ENCODE measurements at places on chromosomes 1 and 21.
A peak's percentile ranks its signal among the peaks of the same experiment; 100 is the strongest.

DNA sequence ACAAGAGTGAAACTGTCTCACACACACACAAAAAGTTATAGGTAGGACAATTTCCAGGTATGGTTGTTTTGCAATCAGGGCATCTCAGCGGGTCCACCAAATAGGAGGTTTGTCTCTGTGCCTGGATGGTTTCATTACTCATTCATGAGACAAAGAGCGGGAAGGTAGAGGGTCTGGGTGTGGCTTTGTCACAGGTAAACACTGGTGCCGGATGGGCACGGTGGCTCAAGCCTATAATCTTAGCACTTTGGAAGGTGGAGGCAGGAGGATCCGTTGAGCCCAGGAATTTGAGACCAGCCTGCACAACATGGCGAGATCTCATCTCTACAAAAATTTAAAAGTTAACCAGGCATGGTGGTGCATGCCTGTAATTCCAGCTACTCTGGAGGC, 16.3 kb upstream of the ERVH48-1 start:
- no peak for DNase-seq

GRCh38 chr1:161981735-161982506, 41.7 kb downstream of the OLFML2B start:
- no peak for DNase-seq

DNA sequence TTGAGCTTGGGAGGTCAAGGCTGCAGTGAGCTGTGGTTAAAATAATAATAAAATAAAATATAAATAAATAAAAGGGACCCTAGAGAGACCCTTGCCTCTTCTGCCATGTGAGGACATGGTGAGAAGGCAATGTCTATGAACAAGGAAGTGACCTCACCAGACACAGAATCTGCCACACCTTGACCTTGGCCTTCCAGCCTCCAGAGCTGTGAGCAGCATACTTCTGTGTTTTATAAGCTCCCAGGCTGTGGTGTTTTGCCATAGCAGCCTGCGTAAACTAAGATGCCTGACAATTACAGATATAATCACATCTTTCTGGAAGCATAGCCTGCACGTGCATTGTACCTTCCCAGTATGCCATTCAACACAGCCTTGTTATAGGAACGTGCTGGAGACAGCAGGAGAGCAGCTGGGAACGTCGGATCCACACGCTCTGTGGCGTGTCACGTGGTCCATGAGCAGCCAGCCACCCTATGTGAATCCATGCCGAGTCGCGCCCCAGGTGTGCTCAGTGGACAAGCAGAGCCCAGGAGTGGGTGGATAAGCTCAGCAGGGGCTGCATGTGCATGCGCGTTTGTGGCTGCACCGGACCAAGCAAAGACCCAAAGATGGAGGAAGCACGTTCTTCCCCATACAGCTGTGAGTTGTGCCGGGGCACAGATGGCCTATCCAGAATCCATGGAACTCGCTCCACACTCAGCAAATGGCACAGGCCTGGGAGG, 17.8 kb downstream of the WNT9A start:
- DNase-seq = no peak

DNA sequence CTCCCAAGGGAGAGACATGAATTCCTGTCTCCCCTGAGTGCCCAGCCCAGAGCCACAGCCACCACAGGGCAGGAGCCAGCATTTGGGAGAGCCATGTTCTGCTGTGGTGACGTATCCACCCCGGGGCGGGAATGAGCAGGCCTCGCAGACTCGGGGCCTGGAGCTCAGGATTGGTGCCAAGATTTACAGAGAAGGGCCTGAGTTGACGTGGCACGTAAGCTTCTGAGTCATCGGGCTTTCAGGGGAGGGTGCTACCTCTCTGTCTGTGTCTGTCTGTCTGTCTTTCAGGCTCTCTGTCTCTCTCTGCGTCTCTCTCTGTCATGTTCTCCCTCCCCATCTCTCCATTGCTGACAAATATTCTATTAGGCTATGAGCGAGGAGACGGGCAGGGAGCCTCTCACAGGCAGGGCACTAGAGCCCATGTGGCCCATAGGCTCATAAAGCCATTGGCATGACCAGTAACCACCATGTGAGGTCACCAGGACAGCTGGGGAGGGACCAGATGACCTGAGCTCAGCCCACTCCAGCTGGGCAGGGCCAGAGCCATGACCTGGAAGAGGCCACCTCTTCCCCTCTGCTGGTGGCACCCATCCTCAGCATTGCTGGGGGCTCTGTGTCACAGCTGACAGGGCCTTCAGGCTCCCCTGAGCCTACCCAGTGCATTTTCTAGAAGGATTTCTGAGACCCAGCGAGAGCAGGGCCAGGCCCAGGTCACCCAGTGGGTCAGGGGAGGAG, 300.0 kb upstream of the VAMP3 start:
- no peak for DNase-seq

DNA sequence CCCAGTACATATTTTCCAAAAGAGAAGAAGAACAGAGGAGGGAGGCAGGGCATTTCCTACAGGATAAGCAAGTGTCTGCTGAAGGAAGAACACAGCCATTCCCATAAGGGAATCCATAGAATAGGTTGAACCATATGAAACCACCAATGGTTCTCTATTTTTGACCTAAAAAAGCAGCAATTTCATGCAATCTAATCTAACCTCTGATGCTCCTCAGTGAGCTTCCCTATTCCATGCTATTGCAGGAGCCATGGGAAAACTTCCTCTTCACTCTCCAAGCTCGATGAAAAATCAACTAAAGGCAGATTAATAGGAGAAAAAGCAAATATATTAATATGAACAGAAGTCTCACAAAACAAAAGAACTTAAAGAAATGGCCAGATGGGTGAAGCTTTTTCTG, 50.5 kb downstream of the SIPA1L2 start:
- no peak for DNase-seq

- no peak for DNase-seq
Observed at GRCh38 chr1:203763505-203763904, 1.5 kb upstream of the LAX1 start.

- DNase-seq = no peak
Observed at GRCh38 chr1:110673805-110674336, 869 bp downstream of the KCNA3 start.

DNA sequence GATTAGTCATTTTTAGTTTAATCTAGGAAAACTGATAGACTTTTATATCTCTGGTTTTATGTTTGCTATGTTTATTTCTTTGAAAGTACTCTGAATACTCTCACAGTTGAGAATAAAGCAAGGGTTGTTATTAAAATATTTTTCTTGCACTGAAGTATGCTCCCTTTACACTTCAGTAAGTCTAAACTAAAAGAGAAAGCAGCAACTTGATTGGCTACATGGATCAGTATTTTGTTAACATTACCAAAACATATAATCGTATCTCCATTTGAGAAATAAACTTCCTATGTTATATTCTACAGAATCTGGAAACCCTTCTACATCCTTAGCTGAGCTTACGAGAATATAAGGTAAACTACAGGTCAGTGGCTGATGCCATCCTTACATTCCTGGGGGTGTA, 149.5 kb upstream of the HP1BP3 start:
- no peak for DNase-seq

DNA sequence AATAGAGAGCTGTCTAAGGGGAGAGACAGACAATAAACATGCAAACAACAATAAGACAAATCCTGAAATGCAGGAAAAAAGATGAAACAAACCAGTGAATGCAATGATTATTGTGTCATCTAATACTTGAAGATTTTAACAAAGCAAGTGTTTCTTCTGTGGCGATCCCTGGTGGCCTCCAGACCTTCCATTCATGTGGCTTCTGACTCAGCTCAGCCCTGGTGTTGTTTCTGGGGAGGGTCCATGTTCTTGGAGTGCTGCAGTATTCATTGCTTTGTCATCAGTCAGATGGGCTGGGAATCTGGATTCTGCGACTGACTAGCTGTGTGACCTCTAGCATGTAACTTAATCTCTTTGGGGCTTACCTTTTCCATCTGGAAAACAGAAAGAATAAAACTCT, 1.5 kb upstream of the C2CD4D start:
- no peak for DNase-seq

GRCh38 chr1:111448482-111448917, 556 bp downstream of the WDR77 start:
- no peak for DNase-seq

- DNase-seq = no peak
Observed at GRCh38 chr1:206719169-206719839, 34.6 kb downstream of the MAPKAPK2 start.

DNA sequence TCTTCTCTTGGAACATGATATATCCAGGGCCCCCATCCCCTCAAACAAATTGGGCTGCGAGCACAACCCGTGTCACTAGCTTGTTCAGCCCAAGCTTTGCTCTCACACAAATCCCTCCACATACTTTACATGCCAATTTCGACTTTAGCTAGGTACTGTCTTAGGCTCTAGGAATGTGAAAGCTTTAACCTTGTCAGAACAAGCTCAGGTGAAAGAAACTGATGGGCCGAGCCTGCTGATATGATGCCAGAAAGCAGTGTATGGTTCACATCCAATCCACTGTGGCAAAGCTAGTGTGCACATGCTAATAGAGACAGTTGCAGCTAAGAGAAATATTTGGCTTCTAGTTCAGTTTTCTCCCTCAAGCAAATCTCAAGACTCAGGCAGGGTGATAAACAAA, 79.5 kb downstream of the TNFSF18 start:
- no peak for DNase-seq

DNA sequence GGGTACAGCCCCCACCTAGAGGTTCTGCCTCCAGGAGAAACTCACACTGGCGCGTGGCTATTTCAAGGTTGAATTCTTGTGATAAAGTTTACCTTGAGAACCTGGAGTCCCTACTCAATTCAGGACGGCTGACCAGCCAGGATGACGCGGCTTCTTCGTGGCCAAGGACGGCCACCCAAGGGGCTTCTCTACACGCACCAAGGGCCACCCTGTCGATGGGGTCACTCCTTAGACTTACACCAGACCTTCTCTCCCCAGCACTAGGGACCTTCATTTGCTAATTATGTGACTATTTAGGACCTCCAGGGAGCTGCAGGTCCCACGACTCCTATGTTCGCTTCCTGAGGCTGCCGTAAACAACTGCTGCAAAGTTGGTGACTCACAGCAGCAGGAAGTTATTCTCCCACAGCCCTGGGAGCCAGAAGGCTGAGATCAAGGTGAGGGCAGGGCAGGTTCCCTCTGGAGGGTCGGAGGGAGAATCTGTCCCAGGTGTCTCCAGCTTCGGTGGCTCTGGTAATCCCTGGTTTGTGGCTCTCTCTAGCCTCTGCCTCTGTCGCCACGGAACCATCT, 135.9 kb downstream of the NPHP4 start:
- DNase-seq = no peak

GRCh38 chr1:165647517-165647916, 16.5 kb downstream of the MGST3 start:
- no peak for DNase-seq

DNA sequence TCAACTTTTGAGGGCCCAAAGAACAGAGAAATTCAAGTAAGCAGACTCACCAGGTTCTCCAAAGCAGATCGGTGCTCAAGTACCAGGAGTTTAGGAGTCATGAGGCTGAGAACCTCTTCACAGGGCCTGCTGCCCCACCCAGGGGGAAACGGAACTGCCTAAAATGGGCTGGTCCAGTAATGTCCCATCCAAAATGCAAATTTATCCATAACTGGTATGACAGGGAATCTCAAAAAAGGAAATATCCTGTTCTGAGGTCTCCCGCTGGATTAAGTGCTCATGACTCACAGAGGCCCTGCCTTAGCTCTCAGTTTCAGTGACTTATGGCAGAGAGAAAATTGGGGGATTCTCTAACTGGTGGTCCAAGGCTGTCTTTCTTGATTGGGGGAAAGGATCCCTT, 9.3 kb downstream of the SPRR2G start:
- no peak for DNase-seq

- DNase-seq = peak; percentile 30
Observed at GRCh38 chr21:36321325-36322082, 1.5 kb downstream of the MORC3 start.

GRCh38 chr1:10909697-10910680, 102.5 kb upstream of the TARDBP start:
- DNase-seq = no peak

DNA sequence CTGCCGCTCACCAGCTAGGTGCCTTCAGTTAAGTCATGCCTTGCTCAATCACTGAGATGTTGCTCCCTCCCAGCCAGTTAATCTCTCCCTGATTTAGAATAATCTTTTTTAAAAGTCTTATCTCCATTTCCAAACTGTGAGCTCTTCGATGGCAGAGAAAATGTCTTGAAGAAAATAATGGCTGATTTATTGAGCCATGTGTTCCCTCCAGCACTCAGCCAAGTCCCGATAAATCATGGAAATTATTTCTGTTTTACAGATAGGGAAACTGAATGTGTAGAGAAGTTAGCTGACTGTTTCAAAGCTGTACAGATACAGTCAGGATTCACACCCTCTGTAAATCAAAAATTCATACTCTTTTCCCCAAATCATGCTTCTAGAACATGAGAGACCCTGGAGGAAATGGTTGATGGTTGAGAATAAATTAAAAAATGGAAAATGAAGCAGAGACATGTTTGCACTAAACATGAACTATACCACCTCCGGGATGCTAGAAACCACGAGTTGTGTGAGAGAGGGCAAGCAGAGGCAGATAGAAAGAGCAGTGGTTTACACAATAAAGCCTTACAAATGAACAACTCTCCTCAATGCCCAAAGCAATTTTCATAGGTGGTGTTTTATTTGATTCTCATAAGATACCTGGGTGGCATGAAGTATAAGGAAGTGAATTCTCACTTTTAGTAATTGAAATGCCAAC, 376.4 kb downstream of the PLPP3 start:
- peak; percentile 74 for DNase-seq

GRCh38 chr1:64093941-64094340, 109.5 kb upstream of the UBE2U start:
- no peak for DNase-seq

- peak; percentile 88 for DNase-seq
Observed at GRCh38 chr1:227542153-227543120, 20.9 kb upstream of the ZNF678 start.

DNA sequence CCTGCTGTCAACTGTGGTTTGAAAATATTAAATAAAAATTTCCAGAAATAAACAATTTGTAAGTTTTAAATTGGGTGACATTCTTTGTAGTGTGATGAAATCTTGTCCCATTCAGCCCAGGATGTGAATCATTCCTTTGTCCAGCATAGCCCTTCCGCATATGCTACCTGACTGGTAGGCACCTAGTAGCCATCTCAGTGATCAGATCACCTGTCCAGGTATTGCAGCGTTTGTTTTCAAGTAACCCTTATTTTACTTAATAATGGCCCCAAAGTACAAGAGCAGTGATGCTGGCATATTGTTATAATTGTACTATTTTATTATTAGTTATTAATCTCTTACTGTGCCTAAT, 351.6 kb upstream of the B3GALT2 start:
- no peak for DNase-seq

DNA sequence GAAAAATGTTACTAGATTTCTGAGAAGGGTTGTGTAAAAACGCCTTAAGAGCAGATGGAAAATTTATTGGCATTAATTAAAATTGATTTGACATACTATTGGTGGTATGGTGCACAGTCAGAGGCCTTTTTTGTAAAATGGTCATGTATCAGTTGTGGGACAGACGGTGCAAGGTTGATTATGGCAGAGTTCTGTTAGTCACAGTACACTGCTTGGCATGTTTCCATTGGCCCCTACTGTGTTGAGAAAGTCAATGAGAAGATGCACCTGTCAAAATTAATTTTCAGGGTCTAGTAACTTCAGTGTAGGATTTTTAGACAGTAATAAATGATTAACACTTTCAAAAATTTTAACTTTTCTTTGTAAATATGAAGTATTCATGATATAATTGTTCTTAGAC, 4.4 kb downstream of the B3GALT2 start:
- peak; percentile 61 for DNase-seq

All from brain (organoid and tissue), 16 donors.